HCT116 (cell line): ENCODE measurements at places on chromosomes 12 and 14. TPM values are rescaled to one million over a fixed set of nuclear protein-coding genes. Genes with fewer than 3 reads are reported as not detected.

Gene NELL2
- total RNA-seq: 1.1 TPM

DNA sequence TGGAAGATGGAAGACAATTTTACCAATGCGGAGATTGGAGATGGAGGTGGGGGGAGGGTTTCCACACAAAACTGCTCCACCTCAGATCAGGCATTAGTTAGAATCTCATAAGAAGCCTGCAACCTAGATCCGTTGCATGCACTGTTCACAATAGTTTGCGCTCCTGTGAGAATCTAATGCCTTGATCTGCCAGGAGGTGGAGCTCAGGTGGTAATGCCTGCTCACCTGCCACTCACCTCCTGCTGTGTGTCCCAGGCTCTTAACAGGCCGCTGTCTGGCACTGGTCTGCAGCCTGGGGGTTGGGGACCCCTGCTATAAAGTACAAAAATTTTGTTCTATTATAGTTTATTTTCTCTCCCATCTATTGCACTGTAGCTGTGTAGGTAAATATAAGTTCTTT is 84.9 kb upstream of the FOXG1 start:
- no peak for DNase-seq

Gene ZFHX2
- 3.6 TPM for total RNA-seq

Gene CMKLR1
- 0.15 TPM for total RNA-seq

DNA sequence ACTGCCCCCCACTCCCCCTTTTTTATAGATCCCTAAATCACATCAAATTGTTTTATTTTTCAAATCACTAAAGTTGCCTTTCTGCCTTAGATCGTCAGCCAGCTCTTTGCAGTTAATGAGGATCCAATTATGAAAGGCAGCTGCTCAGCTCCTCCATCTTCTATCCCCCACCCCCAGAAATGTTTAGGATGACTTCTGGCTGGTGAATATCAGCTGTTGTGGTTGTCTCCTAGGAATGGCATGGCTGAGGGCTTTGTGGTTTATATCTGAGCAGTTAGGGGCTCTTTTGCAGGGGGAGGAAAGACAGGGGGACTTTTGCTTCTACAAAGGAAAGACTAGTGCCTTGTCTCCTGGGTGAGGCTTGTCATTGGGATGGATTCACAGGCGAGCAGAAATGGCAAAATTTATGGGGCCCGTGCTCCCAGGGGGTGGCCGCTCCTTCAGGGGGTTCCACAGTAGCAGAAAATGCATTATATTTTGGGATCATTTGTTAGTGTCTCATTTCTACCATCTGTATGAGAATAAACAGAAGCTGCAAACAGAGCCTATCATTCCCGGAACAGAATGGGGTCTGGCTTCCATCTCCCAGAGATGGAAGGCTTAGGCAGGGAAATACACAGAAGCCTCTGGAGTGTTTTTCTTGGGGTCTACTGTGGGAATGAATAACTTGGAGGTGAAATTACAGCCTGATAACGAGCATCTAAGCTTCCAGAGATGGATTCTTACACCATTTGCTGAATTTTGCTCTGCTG is 6.5 kb downstream of the JDP2 start:
- DNase-seq: no peak

DNA sequence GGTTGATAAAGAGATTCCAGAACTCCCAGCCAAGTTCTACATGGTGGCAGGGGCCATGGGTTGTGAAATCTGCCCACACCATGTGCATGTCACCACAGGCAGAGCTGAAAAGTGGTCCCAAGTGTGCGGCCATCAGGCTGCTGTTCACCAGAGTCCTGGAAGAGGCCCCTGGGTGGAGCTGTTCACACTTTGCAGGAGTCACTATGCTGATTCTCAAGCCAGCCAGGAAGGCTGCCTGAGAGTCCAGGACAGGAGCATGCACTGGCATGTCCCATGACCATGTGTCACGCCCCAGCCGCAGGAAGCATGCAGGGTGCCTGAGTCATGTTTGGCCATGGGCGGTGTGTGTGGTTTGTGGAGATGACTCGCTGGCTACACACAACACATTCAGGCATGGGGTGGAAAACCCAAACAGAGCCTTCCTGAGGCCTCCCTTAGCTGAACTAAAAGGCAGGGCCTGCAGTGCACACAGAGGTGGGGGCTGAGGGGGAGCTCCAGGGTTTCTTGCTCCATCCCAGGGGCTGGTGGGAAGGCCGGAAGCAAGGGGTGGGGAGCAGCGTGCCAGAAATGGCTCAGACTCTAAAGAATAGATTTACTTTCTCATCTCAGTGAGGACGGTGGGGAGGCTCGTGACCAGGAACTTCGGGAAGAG is 19.4 kb downstream of the ABCB9 start:
- DNase-seq: peak; percentile 92

DNA sequence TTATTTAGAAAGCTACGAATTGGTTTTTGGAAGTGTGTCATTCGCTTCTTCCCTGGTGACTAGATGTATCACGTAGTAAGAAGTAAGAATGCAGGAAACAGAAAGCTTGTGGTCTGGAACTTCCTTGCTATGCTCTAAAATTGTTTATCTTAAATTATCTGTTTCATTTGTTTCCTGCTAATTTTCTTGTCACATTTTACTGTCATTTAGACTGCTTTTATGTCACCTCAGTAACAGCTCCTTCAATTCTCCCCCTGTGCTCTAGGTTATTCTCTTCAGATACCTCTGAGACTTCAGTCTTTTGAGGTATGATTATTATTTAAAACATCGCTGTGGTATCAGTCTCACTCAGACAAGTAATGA is 699 bp upstream of the CD69 start:
- DNase-seq: no peak

- no peak for DNase-seq
Observed at GRCh38 chr12:118840399-118840798, 140.9 kb upstream of the SRRM4 start.

Gene KRT71
- not detected for total RNA-seq

DNA sequence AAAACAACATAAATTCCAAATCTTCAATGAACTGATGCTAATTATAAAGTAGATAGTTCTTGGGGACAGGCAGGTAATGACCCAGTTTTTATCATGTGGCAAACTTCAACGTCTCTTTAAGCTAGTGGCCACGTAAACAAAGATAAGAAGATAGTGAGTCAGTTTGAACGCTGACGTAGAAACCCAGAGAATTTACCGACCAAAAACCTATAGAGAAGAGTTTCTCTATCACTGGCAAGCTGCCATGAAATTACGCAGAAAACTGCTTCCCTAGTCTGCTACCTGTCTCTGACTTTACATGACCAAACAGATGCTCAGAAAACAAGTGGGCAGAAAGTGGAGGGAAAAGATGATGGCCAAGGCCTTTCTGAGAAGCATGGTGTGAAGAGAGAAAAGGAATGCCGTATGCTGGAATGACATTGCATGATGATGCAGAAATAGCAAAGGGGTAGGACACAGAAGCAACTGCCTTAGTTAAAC is 136.3 kb downstream of the ITPR2 start:
- no peak for DNase-seq

- no peak for DNase-seq
Observed at GRCh38 chr14:36502558-36503508, 17.2 kb downstream of the NKX2-1 start.

Gene GSG1
- total RNA-seq: not detected

Gene EIF2S3B
- 1.0 TPM for total RNA-seq

DNA sequence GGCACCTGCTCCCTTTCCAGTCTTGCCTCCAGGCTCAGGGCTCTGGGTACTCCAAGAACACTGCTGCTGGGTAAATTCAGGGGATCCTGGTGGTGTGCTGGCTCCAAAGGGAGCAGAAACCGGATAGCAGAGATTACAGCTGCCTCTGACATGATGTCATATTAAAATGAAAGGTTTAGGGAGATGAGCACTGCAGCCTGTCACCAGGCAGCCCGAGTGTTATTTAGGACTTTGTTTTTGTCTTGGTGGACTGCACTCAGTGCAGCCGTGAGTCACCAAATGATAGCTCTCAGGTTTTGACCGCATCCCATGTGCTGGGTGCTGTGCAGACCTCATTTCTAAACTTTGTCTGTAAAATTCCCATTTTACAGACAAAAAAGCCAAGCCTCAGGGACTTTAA is 266.0 kb upstream of the CRY1 start:
- DNase-seq: no peak

- DNase-seq: peak; percentile 33
Observed at GRCh38 chr14:36773136-36773540, 111.5 kb downstream of the PAX9 start.
